ENCODE measurements at places on chromosomes 2 and 18. TPM values are rescaled to one million over a fixed set of nuclear protein-coding genes. Genes with fewer than 3 reads are reported as not detected.

The SERPINB10 gene
- total RNA-seq, result 0.60 TPM

The ST8SIA3 gene
- total RNA-seq, result not detected

The RAD51AP2 gene
- not detected for total RNA-seq

The DYNAP gene
- total RNA-seq, result not detected

The DCC gene
- total RNA-seq, result not detected

- DNase-seq, result peak; percentile 56
Measured at GRCh38 chr18:35949903-35950627, 22.4 kb upstream of the RMP24 start.

- no peak for DNase-seq
Measured at GRCh38 chr2:105100046-105100840, 62.4 kb downstream of the MRPS9 start.

DNA sequence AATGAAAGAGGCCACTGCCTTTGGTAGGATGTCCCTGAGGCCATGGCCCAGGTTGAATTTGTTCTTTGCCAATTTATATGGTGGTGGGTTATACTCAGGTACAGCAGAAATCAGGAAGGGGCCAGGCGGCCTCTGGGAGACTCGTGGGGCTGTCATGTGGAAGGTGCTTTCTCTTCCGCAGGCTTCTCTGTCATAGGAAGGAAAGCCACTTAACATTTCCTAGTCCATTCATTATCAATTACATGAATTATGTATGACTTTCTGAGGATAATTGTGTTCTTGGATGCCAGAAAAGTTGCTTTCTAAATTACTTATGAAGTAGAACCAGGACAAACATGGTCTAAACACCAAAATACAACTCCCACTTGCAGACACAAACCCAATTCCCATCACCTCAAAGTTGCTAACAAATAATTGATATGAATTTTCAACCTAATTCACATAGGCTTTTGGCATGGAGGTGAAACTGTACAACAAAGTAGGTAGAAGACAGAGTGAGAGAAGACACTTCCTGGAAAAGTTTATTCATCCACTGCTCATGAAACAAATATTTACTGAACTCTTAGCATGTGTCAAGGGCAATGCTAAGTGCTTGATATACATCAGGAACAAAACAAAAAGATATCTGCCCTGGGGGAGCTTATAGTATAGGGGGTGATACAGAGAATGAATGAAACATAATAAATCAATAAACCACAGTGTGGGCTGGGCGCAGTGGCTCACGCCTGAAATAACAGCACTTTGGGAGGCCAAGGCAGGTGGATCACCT, 50.5 kb upstream of the CHMP1B start:
- no peak for DNase-seq

- DNase-seq, result no peak
Measured at GRCh38 chr2:70121627-70122372, 34.5 kb downstream of the PCBP1 start.

GRCh38 chr2:64601034-64601754, 52.5 kb downstream of the SERTAD2 start:
- DNase-seq, result no peak

DNA sequence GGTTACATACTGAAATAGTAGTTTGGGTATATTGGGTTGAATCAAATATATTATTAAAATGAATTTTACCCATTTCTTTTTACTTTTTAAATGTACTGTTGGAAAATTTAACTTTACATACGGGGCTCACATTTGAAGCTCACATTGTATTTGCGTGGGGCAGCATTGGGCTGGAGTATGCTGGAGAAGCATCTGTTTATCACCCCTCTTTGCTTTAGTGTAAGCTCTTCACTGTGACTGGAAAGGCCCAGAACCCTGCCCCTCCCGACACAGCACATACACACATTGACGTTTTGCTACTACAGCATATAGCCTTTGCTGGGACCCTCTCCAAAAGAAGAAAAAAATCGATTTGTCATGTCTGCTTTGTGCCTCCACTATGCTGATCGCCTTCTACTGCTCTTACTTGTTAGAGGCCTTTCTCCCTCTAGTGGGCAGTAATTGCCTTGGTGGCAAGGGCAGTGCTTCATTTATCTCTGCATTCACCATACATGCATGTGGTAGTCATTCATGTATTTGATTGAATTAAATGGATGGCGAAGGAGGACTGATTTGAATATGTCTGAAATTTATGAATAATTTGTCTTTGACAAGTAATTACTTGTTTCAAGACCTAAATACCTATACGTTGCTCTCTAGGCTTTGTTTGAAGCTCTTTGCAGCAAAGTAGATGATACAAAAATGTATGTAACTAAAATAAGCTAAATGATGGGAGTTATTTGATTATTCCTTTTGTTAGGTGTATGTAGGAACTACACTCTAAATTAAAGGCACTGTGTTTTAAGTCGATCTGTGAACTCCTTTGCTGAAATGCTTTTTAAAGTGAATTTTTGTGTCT, 37.4 kb downstream of the VAPA start:
- peak; percentile 54 for DNase-seq

DNA sequence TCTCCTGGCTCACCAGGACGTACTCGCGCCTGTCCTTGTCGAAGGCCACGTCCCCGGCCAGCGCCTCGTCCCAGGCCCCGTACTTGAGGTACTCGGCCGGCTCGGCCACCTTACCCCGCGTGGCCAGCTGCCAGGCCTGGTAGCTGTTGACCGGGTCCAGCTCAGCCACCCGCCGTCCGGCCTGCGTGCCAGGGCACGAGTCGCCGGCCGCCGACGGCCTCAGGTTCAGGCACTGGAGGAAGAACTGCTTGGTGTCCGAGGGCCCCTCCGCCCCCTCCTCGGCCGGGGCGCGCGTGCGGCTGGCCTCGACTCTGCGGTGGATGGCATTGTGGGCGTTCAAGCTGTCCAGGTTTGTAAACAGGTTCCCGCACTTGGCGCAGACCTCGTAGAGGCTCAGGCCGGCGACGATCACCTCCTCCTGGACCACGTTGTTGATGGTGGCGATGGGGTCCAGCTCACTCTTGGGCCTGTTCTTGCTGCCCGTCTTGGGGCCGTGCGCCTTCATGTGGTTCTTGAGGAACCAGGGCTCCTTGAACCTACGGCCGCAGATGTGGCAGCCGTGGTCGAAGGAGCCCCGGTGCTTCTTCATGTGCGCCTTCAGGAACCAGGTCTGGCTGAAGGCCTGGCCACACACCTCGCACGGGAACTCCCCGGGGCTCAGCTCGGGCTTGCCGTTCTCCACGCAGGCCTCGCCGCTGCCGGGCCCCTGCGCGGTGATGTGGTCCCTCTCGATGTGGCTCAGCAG, 53.2 kb downstream of the ZNF516 start:
- no peak for DNase-seq

DNA sequence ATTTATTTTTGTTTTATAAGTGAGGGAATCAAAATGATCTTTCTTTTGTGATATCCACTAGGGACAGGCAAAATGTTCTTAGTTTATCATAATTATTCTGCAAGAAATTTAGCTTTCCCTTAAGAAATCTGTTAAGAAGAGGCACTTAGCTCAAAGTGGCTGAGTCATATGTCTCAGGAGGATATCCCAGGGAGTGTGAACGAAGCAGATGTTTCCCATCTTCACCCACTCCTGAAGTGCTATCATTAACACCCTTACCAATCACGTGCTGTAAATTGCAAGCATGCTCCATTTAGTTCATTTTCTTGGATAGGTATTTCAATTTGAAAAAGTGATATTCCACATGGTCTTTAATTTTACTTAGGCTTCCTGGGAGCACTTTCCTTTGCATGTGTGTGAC, 774.3 kb upstream of the TMEFF2 start:
- no peak for DNase-seq

All from RPMI7951 (cell line).